H7 (cell line): ENCODE measurements at places on chromosomes 1 and 21. TPM values are rescaled to one million over a fixed set of nuclear protein-coding genes. Genes with fewer than 3 reads are reported as not detected.

DNA sequence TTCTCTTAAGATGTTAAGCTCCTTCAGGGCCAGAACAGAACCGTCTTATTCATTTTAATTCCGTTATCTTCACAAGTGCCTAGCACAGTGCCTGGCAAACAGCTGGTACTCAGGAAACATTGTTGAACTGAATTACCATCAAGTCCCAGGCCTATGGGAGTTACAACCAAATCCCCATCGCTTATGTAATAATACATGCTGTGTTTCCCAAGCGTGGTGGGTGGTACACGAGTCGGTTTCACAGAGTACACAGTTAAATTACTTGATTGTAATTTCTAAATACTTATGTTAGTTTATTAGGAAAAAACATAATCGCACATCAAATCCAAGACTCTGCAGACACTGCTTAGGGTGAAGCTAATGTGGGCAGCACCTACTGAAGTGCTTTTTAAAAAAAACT is 1.0 kb downstream of the ANGEL2 start:
- peak; percentile 22 for DNase-seq

GRCh38 chr1:200980452-200980772 is 43.1 kb downstream of the KIF21B start:
- no peak for DNase-seq

DNA sequence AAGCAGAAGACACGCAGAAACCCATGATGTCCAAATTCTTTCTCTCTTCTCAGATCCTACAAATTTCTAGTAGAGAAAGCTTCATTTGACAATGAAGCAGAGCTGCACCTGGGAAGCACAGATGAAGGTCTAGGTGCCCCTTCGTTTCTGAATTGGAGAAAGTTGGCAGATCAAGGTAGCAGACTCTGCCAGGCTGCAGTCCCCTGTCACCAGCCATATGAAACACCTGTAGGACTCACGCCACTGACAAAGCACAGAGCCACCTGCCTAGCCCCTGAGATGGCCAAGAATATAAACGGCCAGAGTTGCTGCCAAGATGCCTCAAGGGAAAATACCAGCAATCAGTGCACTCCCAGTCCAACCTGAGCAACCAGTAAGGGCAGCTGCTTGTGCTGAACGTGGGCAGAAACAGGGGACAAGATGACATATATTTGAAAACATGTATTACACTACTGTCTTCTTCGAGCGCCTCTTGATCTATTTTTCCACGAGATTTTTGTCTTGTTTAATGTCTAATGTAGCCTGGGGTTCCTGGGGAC is 20.6 kb upstream of the PLEKHA6 start:
- no peak for DNase-seq

GRCh38 chr1:3656450-3657095 is 4.3 kb downstream of the TP73 start:
- no peak for DNase-seq

CORT gene
- 0.28 and 0.74 TPM in 2 replicates for total RNA-seq

DNA sequence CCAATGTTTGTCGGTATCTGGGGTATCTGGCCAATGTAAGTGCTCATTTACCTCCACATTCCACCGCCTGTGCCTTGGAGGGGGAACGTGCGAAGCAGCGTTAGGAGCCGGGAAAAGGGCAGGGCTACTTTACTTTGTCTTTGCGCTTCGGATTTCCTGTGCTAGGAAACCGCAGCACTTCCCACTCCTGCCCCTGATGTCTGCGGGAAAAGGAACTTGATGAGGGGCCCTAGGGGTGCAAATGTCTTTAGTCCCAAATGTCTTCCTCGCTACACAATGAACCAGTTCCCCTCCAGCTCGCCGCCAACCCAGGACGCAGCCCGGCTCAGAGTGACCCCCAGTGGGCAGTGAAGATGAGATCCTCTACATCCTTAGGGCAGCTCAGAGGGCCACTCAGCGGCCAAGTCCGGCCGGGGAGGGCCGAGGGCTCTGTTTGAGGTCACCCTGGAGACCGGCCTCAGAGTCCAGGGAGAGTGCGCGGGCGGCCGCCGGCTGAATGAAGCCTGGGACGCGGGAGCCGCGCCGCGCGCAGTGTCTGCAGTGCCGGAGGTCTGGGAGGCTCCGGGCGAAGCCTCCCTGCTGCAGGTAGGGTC is at the start of gene DYNLT5:
TSS of gene DYNLT5 (plus strand) at position 460 of the 593 bp plus-strand sequence. CDS start 2,200 bp downstream, outside the sequence.
- peak; percentile 67 for DNase-seq

GRCh38 chr1:62228136-62228882 is 33.7 kb downstream of the L1TD1 start:
- DNase-seq: no peak

RORC gene
- total RNA-seq: 0.18 and 0.42 TPM in 2 replicates

TAL1 gene
- 0.07 and 0.70 TPM in 2 replicates for total RNA-seq

CAPN9 gene
- 0.04 and 0.10 TPM in 2 replicates for total RNA-seq

DNA sequence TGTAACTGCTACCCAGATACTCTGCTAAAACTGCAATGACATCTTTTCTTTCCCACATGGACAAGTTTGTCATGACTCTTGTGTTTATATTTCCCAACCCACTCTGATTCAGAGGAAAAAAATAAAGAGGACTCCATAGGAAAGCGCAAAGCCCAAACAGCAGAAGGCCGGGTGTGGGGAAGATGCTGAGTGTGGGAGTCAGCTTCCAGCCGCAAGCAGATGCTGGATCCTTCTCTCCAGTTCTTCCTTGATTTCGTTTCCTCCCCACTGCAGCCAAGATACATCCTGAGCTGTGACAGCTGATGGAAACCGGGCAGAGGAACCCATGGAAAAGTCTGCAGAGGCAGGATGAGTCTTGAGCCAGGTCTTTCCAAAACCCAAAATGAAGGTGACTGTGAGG is 498.2 kb downstream of the PLPP3 start:
- DNase-seq: no peak

- DNase-seq: no peak
Measured at GRCh38 chr21:26041431-26042180, 129.0 kb downstream of the APP start.

CATSPERE gene
- 0.14 TPM in 1 of 2 replicates, not detected in the other for total RNA-seq

GRCh38 chr1:3082051-3082450 is 13.0 kb downstream of the PRDM16 start:
- no peak for DNase-seq

GRCh38 chr1:179742717-179743678 is at the start of gene FAM163A:
FAM163A (plus strand) TSS chr1:179743291; CDS start chr1:179813098, 69,807 bp downstream.
- DNase-seq: peak; percentile 83

SRGAP2C gene
- total RNA-seq: 36.7 and 44.1 TPM in 2 replicates

GRCh38 chr1:86933562-86934377 is 19.3 kb downstream of the HS2ST1 start:
- no peak for DNase-seq

NAV1 gene
- 13.2 and 16.7 TPM in 2 replicates for total RNA-seq

G0S2 gene
- total RNA-seq: 0.48 and 0.74 TPM in 2 replicates

BOLA1 gene
- total RNA-seq: 27.7 and 40.1 TPM in 2 replicates
